ENCODE measurements at places on chromosomes 2 and 18.

- DNase-seq, result no peak
Observed at GRCh38 chr2:26175466-26176278, 2.8 kb downstream of the GAREM2 start.

DNA sequence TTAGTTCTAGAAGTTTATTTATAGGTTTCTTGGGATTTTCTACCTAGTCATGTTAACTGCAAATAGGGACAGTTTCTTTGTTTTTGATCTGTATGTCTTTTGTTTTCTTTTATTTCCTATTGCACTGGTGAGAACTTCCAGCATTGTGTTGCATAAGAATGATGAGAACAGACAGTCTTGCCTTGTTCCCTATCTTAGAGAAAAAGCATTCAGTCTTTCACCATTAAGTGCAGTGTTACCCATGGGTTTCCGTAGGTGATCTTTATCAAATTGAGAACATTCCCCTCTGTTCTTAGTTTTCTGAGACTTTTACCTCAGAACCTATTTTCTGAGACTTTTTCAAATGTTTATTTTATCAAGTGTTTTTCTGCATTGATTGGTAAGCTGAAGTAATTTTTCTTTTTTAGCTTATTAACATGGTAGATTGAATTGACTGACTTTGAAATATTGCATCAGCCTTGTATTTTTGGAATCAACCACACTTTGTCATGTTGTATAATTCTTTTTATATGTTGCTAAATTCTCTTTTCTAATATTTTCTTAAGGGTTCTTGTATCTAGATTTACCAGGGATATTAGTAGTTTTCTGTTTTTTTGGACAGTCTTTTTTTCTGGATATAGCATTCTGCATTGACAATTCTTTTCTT lies 17.2 kb downstream of the MFSD6 start:
- DNase-seq, result no peak

DNA sequence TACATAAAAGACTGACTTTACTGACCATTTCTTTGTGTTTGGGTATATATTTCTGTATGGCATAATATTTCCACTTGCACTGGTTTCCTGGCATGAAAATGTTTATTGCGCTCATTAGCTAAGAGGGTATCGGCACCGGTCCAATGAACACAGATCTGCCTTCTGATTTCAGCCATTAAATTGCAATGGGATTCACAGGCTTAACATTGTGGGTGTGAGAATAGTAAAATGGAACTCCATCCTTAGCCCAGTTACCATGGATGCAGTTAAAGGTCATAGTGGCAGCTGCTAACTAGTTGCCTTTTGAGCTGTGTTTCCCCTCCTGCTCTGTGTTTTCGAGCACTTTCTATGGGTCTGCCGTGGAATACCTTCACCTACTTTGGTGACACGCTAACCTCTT lies 352.6 kb upstream of the POU3F3 start:
- no peak for DNase-seq

DNA sequence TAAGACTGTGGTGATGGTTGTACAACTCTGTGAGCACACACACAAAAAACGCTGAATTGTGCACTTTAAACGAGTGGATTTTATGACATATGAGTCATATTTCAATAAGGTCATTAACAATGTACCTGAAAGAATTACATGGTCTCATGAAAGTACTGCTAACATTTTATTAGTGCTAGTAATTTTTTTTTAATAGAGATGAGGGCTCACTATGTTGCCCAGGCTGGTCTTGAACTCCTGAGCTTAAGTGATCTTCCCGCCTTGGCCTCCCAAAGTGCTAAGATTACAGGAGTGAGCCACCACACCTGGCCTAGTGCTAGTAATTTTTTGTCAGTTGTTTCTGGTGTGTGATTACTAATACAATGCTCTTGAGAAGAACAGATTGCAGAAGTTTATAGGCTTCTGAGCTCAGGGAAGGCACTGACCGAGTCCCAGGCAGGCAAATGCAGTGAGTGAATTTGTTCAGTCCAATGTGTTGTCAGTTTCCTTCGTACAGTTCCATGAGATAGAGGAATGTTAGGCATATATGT lies 177.0 kb downstream of the TGIF1 start:
- DNase-seq, result no peak

- DNase-seq, result no peak
Observed at GRCh38 chr2:238820197-238820596, 27.7 kb upstream of the TWIST2 start.

DNA sequence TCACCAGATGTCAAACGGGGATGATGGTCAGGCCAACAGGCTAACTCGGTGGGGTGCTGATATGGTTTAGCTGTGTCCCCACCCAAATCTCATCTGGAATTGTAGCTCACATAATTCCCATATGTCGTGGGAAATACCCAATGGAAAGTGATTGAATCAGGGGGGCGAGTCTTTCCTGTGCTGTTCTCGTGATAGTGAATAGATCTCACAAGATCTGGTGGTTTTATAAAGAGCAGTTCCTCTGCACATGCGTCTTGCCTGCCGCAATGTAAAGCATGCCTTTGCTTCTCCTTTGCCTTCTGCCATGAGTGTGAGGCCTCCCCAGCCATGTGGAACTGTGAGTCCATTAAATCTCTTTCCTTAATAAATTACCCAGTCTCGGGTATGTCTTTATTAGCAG lies 74.4 kb upstream of the YWHAQ start:
- DNase-seq, result no peak

DNA sequence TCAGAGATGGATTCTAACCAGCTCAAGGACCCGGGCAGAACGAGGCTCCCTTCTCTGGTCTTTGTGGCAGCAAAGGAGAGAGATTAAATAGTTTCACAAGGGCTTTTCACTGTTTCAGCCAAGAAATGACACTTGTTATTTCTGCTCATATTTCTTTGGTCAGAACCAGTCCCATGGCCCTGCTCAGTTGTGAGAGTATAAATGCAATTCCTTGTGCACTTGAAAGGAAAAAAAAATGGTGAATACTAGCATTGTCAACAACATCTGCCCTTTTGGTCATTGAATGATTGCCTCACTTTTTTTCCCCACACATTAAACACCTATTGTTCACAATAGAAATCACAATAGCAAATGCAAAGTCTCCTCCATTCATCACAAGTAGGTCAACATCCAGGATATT lies 104.4 kb downstream of the RDH14 start:
- no peak for DNase-seq

GRCh38 chr2:85800586-85800985 lies 46.8 kb downstream of the ATOH8 start:
- DNase-seq, result no peak

- DNase-seq, result no peak
Observed at GRCh38 chr2:42245396-42245795, 76.2 kb downstream of the EML4 start.

GRCh38 chr2:211205358-211205757 lies 649.0 kb downstream of the CPS1 start:
- DNase-seq, result no peak

DNA sequence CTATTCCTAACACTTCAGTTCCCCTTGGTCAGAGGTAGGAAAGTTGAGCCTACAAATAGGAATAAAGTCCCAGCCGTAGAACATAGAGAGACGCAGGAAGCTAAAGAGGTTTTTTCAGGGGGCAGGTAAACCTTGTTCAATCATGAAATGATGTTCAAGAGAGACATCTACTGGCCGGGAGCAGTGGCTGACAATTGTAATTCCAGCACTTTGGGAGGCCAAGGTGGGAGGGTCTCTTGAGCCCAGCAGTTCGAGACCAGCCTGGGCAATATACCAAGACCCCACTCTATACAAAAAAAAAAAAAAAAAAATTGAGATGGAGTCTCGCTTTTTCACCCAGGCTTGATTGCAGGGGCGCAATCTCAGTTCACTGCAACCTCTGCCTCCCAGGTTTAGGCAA lies 66.7 kb upstream of the DNAJC10 start:
- peak; percentile 10 for DNase-seq

DNA sequence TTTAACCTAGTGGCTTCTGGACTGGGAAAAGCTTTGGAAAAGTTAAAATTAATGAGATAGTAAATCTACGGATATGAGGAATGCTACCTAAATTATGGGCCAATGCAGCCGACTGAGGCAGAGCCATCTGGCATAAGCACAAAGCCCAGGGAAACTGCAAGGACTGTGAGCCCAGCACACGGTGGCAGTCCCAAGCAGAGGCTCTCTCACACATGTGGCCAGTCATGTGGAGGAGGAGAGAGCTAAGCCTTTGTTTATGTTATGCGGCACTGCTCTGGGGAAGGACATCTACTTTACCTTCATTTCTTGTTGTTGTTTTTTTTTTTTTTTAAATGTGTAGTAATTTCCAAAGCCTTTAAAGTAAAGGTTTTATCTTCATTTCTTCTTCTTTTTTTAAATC lies 267.0 kb downstream of the STK39 start:
- no peak for DNase-seq

Measured in HuH-7.5 (cell line).